NK-92 treated with Interleukin-12 subunit alpha and Interleukin-12 subunit beta, amount 100 ng/mL, for 24 hours (cell line): ENCODE measurements at places on chromosomes 3 and 15.

- no peak for DNase-seq
These were observed 333.0 kb upstream of the SEMA6D start for GRCh38 chr15:47384341-47384740.

GRCh38 chr3:15578289-15578867 is 23.0 kb downstream of the HACL1 start:
- no peak for DNase-seq

GRCh38 chr3:102715030-102715697 is 280.3 kb downstream of the ZPLD1 start:
- DNase-seq, result no peak

DNA sequence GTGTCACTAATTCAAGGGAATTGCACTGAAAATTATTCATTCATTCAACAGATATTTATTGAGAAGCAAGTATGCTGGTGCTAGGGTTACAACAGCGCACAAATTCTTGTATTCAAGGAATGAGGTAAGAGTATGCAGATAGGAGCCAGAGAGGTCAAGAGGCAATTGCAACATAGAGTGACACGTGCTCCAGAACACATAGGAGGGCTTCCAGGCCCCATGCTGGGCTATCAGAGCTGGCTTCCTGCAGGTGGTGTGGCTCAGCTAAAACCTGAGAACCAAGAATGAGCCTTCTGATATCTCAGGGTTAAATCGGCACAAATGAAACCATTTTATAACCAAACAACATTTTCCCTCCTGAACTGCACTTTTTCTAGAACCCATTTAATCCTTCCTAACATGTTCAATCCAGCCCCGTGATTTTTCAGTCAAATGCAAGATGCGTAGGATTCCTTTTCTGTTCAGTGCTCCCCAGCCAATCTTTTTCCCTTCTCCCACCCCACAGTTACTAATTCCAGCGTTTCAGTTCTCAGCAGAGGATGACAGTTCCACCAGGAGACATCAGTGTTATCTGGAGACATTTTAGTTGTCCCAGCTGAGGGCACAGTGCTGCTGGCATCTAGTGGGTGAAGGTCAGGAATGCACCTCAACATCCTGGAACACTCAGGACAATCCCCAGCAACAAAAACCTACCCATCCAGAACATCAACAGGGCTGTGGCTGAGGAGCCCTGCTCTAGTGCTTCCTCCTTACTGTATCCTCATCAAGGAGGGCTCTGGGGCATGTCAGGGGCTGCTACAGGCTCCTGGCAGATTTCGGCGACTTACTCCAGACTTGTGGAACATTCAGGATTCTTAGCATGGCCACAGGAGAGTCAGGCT is 13.1 kb downstream of the CCR5AS start:
- DNase-seq, result peak; percentile 17

DNA sequence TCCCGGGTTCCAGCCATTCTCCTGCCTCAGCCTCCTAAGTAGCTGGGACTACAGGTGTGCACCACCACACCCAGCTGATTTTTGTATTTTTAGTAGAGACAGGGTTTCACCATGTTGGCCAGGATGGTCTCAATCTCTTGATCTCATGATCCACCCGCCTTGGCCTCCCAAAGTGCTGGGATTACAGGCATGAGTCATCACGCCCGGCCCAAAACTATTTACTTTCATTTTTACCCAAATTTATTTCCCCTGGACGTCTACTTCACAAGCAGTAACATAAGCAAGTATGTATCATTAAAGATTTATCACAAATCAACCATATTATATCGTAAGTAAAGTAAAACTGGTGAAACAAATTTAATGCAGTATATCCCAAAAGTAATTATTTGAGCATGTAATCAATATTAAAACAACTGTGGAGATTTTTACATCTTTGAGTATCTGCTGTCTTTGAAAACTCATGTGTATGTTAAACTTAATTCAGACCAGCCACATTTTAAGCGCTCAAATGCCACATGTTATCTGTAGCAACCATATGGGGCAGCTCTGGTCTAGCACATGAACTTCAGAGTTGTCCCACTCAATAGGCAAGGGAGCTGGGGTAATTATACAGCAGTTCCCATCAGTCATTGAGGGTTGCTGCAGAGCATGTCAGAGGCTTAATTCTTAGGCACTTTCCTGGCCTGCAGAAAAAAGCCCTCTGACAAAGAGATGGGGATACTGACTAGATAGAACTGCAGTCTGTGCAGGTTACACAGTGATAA is 185.7 kb upstream of the CTDSPL start:
- no peak for DNase-seq

GRCh38 chr3:169930843-169931242 is 19.5 kb downstream of the SAMD7 start:
- no peak for DNase-seq

- DNase-seq, result no peak
These were observed 20.6 kb downstream of the MEIS2 start for GRCh38 chr15:37079726-37080125.

DNA sequence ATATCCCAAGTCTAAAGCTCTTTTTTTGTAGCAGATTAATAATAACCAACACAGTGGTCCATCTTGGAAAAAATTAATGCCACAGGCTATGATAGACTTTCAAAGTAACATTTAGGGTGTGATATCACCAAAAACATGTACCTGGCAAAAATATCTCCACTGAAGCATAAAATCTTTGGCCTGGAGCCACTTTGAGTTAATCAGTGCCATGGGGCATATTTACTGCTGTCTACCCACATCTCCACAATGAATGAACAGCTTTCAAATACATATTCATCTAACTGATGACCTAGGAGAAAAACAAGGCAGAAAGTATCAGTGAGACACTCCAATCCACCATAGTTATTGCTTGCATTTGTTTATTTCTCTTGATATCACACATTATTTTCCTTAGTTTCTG is 296.0 kb upstream of the MDFIC2 start:
- DNase-seq, result no peak

DNA sequence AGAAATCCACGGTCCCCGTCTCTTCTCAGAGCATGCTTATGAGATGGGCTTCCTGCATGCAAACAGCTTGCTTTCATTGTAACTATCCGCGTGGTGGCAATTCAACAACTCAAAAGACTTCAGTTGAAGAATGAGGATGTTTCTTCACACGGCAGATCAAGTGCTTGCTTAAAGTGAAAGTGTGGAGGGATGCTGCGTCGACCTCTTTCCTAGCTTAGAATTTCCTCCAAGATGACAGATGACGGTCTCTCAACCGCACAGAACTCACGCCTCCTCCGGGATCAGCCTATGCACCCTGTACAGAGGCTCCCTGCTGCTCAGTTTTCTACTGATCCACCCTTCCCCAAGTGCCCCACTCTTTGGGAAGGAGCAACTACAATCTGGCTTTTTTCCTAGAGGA is 47.8 kb downstream of the PCSK6 start:
- DNase-seq, result no peak

GRCh38 chr3:156721687-156722618 is 47.6 kb downstream of the TIPARP start:
- no peak for DNase-seq

DNA sequence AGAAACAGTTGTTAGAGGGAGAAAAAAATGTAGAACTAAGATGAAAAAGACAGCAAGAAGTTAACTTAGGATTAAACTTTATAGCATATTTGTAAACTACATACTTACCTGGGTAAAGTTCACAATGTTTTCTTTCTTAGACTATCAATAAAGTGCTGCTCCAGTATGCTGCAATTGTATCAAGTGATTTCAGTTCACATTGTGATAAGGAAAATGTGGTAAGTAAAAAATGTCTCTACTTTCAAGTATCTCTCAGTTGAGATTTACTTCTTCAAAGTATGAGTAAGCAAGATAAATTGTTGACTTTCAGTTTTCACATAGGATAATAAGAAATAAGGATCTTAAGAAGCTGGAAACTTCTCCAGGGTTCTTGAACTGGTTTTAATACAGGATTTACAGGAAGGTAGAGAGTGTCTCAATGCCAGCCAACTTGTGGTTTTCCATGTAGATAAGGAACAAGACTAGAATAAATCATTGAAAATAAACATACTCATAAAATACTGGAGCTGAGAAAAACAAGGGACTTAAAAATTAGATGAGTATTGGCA is 528.8 kb downstream of the UNC13C start:
- no peak for DNase-seq

GRCh38 chr15:34582461-34583371 is 735 bp downstream of the GOLGA8B start:
- no peak for DNase-seq
